Suppressor macrophage treated with lipopolysaccharide for 1 hour (primary cell): ENCODE measurements at places on chromosomes 7 and 10.

DNA sequence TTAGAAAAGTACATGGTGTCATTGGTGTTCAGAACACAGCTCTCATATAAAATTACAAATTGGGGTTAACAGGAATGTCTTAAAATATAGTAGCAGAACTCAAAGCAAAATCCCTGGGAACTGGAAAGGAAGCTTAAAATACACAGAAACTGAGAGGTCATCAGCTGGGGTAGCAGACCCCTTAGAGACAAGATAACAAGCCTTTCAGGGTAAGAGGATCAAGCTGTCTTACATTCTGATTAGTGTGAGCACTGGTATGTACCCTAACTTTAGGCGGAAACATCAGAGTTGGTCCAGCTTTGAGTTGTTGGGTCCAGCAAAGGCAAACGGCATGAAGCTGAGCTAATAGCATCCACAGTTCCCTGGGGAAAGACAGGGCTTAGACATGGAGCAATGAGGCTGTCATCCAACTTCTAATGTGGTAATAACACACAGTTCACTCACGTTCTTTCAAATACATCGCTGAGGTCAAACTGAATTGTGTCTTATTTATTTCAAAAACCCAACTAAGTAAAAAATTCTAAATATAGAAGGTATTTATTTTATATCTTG lies 32.6 kb downstream of the ARHGAP21 start:
- DNase-seq: no peak

GRCh38 chr7:113054938-113055337 lies 31.7 kb downstream of the GPR85 start:
- no peak for DNase-seq

DNA sequence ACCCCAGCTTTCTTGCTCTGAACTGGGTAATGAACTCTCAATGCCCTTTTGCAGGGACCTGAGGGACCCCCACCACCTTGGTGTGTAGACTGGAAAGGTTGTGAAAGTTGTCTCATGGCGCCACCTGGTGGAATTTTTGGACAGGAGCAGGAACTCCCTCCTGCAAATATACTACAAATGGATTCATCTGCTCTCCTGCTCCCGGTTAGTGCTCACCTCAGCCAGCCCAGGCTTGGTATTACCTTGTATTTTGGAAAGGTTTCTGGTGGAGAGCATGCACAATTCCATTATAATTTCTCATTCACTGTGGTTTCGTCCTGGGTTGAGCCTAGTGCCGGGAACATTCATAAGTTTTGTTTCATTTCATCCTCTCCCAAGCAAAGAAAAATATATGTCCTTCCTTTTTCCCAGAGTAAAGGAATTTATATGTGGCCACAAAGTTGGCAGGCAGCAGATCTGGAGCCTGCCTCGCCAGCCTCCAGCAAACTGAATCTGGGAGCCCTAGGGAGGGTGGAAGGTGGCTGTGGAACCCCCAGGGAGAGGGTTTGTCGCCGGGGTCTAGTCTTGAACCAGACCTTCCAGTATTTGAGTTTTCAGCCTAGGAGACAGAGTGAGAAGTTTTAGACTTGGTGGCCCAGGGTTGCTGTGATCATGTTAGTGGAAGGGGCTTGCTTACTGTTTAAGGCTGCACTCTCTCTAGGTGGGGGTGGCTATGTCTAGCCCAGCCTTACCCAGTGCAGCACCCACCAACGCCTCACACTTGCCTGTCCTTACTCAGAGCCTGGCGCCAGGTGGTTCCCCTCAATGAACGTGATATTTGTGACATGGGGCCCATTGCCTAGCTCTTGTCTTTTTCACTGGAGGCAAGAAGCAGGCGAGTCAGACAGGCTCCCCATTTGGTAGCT lies 9.5 kb downstream of the FAM241B start:
- DNase-seq: peak; percentile 76

GRCh38 chr10:84499846-84500245 lies 171.5 kb downstream of the CCSER2 start:
- DNase-seq: no peak
